ENCODE measurements at places on chromosomes 11 and 22.
A peak's percentile ranks its signal among the peaks of the same experiment; 100 is the strongest.

DNA sequence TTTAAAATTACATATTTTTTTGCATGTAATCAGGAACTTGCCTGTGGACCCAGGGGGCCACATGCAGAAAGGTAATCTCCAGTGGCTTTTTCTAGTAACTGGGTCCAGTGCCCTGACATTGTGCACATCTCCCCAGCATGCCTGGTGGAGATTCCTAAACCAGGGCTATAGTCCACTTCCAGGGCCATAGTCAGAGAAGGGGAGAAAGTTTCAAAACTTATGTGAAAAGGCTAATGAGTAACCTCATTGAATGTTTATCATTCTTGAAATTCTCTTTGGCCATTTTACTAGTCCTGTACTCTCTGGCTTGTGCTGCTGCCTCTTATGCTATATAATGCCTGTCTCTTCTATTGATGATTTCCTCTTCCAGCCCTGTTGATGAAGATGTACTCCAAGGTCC, 47.8 kb downstream of the BARX2 start:
- no peak for DNase-seq

DNA sequence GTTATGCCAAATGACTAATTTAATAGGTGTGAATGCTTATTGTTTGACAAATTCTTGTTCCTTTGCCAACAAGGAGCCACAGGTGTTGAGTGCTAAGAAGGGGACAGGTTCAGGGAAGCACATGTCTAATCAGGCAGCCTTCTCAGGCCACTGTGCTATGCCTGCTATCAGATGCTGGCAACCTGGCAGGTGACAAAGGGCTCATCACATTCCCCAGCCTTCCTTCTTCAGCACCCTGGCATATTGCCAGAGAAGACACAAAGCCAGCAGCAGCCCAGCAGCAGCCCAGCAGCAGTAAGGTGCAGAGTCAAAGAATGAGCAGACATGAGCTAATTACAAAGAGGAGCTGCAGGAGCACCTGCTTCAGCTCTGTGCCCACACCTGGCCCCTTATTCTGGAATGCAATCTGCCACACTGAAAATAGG, 68.2 kb downstream of the GUCY1A2 start:
- DNase-seq: peak; percentile 59

- DNase-seq: no peak
Observed at GRCh38 chr11:119103793-119104192, 2.1 kb upstream of the DPAGT1 start.

DNA sequence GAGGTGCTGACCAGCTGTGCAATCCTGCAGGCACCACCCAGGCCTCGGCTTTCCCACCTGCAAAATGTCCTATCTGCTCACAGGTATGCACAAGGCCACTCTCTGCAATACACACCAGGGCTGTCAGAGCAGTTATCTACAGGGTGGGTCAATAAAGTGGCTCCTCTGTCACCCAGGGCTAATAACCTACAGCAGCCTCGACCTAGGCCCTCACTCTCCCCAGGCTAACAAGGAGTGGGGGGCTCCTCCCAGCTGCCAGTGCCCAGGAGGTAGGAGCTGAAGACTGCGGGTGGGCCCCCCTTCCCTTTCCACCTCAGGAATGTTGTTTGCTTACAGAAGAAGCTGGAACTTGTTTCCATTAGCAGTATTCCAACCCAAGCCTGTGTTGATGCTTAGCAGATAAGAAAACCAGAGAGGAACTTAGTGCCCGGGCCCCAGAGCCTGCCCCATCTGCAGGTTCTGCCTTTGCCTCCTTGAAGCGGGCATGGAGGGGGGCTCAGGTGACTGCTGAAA, 26.8 kb downstream of the MYH9 start:
- no peak for DNase-seq

DNA sequence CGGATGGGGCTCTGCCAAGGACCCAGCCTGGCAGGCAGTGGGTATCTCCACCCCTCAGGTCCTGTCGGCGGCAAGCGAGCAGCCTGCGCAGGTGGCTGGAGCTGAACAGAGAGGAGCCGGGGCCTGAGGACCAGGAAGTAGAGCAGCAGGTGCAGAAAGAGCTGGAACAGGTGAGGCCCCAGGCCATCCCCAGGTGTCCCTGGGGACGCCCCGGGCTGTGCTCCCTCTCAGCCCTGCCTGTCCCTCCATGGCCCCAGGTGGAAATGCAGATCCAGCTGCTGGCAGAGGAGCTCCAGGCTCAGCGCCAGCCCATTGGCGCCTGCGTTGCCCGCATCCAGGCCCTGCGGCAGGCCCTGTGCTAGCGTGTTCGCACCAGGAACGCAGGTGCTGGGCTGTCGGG, 44.0 kb downstream of the PISD start:
- DNase-seq: no peak

DNA sequence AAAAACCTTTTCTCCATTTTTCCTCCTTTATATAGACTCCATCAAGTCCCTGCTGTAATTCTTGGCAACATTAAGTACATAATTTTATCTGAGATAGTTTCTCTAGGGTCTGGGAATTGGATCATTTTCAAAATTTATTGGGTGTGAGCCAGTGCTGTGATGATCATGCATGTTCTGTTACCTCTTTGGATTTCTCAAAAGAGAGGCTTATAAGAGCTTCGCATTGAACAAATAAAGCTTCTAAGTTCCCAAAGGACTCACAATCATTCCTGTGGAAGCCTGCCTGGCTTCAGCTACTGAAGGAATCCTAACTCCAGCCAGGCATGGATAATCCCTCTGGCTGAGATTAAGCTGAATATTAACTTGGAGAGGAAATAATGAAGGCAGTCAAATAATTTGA, 208.5 kb downstream of the RAB38 start:
- peak; percentile 18 for DNase-seq

- no peak for DNase-seq
Observed at GRCh38 chr11:46901156-46901555, 17.2 kb downstream of the LRP4 start.

- no peak for DNase-seq
Observed at GRCh38 chr11:3989921-3990290, 104.7 kb upstream of the RRM1 start.

- no peak for DNase-seq
Observed at GRCh38 chr22:37281195-37281594, 1.1 kb upstream of the CYTH4 start.
